ENCODE measurements at places on chromosomes 5 and 9. TPM values are rescaled to one million over a fixed set of nuclear protein-coding genes. Genes with fewer than 3 reads are reported as not detected.

DNA sequence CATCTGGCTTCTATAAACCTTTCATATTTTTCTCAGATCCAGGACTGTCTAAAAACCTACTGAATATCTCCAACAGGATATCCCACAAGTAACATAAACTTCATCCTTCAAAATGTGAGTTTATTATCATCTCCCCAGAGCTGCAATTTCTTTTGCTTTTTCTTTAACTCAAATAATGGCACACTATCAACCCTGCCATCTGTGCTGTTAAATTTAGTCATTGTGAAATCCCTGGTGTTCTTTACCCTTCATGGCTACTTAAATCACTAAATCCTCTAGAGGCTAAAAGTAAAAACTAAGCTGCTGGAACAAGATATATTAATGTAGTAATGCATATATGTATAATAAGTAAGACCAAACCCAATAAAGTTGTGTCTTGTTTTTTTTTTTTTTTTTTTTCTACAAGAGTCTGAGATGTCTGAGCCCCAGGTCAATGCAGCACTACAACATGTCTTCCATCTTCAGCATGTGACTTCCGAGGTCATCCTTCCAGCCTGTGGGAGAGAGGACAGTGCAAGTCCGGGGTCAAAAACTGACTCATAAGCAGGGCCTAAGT is 362.9 kb downstream of the ADGRV1 start:
- DNase-seq, result no peak

DNA sequence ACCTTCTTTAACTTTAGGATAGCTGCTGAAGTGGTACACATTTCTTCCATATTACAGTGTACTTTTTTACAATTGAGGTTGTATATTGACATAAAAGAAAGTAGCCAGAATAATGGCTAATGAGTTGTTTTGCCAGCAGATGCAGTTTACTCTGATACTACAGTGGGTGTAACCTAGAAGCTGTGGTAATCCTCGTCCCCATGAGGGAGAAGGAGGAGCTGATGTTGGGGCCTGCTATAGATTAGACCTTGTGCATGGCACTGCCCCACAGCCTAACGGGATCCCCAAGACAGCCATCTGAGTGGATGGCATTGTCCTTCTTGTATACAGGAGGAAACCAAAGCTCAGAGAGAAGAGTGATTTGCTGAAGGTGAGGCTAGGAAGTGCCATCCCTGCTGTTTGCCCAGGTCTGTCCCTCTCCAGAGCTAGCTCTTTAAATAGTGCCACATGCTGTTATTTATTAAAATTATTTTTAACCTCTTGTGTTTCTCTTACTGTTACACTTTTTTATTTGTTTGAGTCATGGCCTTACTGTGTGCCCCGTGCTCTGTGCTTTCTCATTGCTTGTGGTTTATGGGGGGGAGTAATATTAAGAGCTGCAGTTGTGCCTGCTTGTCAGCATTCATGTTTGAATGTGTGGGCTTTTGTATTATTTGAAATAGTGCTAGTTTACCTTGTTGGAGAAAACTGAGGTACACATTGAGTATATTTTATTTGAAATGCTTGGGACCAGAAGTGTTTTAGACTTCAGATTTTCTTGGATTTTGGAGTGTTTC is 65.3 kb downstream of the ICE1 start:
- DNase-seq, result no peak

- no peak for DNase-seq
Measured at GRCh38 chr5:1036504-1037122, 28.0 kb downstream of the NKD2 start.

The AP3S1 gene
- 144 TPM for total RNA-seq

The TEX10 gene
- total RNA-seq, result 25.9 TPM
